CD4-positive, CD25-positive, alpha-beta regulatory T cell (primary cell): ENCODE measurements at places on chromosomes 7 and 10. TPM values are rescaled to one million over a fixed set of nuclear protein-coding genes. Genes with fewer than 3 reads are reported as not detected.
A peak's percentile ranks its signal among the peaks of the same experiment; 100 is the strongest.

Gene INSYN2A
- polyA plus RNA-seq: not detected

- DNase-seq: no peak
These were observed 188.3 kb downstream of the WDR37 start for GRCh38 chr10:1244493-1244892.

- DNase-seq: no peak
These were observed 18.1 kb downstream of the PDGFA start for GRCh38 chr7:501526-501925.

DNA sequence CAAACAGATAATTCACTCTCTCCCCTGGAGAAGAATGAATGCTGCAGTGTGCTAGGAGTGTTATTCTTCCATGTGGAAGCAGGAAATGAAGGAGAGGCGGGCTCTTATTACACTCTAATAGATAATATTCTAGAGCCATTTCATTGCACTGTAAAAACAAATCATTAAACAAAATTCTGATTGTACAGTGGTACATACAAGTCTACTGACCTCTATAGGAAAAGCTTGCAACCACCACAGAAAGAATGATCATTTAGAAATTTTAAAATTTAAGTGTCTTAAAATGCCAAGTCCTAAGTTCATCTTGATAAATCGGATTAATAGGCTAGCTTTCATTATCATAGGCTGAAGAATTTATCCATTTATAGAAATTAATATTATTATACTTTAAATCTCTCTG is 960.3 kb upstream of the LRRN3 start:
- DNase-seq: no peak

- DNase-seq: no peak
These were observed 6.6 kb downstream of the YWHAG start for GRCh38 chr7:76352193-76352592.

DNA sequence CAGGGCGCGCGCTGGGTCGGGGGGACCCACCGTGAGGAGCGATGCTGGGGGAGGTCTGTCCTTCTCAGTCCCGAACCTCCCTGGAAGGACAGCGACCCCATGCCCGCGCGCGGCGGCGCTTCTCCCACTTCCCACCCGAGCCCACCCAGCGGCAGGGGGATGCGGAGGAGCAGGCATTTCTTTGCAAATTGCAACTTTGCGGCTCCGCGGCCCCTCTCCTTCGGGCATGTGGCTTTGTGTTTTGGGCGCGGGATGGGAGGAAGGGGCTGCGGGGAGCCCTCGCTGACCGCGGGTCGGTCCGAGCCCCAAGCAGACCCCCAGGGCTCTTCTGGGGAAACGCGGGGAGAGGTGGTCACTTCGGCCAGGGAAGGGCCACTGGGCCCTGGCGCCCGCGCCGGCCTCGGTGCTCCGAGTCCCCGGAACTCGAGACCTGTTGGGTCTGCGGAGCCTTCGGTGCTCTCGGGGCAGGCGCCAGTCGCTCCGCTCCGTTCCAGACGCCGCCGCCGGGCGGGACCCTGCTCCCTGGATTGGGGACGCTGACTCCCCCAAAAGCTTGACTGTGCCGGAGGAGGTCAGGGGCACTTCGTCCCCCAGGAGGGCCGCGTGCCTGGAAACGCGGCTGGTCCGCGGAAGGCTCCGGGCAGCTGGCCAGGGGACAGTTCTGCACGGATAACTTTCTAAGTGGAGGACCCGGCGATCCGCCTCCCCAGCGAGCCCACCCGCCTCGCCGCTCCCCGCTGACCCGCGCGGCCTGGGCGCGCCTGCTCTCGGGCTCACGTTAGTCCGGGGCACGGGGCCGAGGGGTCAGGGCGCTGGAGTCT is 164.2 kb upstream of the DPP6 start:
- DNase-seq: no peak

GRCh38 chr7:28407651-28408050 is 4.7 kb upstream of the CREB5 start:
- no peak for DNase-seq

Gene UBN2
- 1.8 TPM for polyA plus RNA-seq

DNA sequence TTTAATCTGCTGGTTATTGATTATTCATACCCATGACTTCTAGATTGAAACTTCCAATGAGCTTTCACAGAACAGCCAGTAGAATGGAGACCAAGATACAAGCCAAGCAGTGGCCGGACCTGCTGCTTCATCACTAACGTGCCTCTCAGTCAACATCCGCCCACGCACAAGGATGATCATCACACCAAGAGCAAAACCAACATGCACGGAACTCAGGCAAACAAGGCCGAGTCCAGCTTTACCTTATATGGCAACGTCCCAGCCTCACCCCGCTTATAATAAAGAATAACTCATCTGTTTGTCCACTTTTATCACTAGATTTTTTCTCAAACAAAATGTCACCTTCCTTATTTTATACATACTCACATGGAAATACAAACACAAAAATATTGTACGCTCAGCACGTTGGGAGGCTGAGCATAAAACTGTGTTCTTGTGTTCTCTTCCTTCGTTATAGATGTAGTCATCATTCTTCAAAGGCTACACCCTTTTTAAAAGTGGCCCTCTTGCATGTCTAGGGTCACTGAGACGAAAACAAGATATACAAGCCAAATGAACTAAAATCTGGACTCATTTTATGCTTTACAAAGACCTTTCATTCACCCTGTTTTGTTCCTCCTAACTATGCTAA is 122.7 kb downstream of the SFMBT2 start:
- DNase-seq: no peak

DNA sequence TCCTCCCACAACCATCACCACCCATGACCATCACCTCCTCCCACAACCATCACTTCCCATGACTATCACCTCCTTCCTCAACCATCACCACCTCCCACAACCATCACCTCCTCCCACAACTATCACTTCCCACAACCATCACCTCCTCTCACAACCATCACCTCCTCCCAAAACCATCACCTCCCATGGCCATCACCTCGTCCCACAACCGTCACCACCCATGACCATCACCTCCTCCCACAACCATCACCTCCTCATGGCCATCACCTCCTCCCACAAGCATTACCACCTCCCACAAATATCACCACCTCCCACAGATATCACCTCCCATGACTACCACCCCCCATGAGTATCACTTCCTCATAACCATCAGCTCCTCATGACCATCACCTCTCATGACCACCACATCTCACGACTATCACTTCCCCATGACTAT is 52.2 kb downstream of the PDGFA start:
- no peak for DNase-seq

DNA sequence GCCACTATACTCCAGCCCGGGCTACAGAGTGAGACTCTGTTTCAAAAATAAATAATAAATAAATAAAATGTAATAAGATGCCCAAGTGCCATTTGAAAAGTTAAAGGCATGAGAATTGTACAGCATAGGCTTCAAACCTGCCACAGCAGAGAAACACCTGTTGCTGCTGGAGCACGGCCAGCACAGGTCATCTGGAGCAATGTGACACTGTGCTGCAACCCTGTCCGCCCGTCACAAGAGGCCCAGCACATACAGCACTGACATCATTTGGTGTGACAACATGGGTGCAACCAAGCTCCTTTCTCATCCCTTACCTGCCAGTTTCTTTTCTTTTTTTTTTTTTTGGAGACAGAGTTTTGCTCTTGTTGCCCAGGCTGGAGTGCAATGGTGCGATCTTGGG is 1.3 kb downstream of the RFC2 start:
- no peak for DNase-seq

Gene TFR2
- polyA plus RNA-seq: 1.2 TPM

DNA sequence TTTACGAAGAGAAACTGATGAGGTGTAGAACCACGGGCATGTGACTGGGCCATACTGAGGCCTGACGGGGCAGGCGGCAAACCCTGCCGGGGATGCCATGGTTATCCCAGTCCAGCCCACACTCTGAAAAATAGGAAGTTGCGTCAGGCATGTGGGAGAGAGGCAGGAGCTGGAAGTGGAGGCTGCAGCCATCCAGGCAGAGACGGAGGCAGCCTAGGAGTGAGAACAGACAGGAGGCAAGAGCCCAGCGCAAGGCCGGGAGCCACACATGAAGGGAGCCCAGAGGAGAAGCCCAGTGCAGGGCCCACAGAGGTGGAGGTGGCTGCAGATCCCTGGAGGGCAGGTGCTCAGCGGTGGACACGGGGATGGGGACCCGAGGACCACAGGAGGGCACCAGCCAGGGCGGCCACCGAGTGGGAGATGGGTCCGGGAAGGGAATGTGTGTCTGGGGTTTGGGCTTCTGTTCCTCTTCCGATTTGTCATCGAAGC is 175.2 kb upstream of the PPP2R2D start:
- no peak for DNase-seq

- DNase-seq: no peak
These were observed 29.1 kb upstream of the LBX1 start for GRCh38 chr10:101258179-101258885.

Gene EPHA1
- polyA plus RNA-seq: 10.3 TPM

- DNase-seq: no peak
These were observed 116.7 kb downstream of the CYP26A1 start for GRCh38 chr10:93190372-93190771.

DNA sequence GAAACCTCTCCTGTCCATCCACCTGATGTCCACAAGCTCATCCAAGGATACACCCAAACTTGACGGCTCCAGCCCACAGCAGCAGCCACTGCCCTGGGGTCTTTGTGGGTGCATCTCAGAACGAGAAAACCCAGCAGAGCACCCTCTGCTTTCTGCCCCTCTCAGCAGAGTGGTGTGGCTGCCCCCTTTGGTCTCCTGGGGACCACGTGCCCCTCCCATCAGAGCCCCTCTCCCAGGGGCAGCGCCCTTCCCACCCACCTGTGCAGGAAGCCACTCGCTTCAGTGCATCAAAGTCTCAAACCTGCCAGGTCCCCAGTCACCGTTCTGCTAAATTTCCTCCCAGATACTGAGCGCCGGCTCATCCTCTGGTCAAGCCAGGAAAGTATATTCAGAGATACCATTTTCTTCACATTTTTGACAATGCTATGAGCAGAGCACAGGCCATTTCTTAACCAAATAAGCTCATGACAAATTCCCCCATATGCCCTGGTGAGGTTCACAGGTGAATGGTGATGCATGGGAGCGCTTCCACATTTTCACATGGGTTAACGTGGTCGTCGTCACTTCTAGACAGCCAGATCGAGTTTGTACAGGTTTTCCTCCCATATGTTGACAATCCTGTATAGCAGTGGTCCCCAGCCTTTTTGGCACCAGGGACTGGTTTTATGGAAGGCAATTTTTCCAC is 32.4 kb downstream of the CAMK2B start:
- no peak for DNase-seq

Gene OPTN
- polyA plus RNA-seq: 103 TPM

- DNase-seq: no peak
These were observed 73.2 kb upstream of the CHST15 start for GRCh38 chr10:124166431-124167125.

DNA sequence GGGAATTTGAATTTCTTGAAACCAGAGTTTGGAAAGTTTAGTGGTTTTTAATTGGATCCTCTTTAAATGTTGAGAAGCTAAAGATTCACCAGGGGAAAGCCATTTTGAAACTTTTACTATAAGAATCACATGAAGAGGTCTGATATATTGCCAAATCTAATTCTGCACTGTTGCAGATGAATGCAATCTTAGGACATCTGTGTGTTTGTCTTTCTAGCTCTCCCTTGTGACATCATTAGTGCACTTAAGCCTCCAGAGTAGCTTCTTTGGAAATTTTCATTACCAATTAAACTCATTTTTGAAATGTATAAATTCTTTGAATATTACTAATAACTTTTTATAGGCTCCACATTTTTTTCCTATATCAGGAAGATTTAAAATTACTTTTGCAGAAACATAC is 160.2 kb downstream of the BICC1 start:
- DNase-seq: no peak

GRCh38 chr7:1087465-1087814 is 473 bp upstream of the GPER1 start:
- no peak for DNase-seq

GRCh38 chr10:107031931-107032699 is 132.4 kb downstream of the SORCS1 start:
- DNase-seq: no peak

- no peak for DNase-seq
These were observed 368.2 kb upstream of the SMIM30 start for GRCh38 chr7:113486548-113486947.

DNA sequence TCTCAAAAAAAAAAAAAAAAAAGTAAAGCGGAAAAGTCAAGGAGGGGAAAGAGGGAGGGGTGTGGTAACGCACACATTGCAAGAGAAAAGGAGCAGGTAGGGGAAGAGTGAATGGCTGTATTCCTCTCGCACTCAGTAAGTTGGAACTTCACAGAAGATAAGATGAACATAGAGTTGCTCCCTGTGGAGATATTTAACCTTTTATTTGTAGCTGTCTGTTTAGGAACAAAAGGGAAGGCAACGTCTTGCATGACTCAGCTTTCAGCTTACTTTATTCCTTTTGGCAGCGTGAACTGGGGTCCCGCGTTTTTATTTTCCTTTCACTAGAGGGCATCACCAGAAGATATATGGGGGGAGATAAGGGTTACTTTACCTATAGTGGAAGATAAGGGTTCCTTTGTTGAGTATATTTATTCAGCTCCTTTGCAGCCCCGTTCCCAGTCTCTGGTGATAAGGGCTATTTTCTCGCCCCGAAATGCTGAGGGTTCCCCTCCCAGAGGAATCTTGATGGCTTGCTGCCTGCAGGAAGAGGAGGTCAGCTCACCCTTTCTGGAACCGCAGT is 78.5 kb downstream of the APBB1IP start:
- DNase-seq: no peak

DNA sequence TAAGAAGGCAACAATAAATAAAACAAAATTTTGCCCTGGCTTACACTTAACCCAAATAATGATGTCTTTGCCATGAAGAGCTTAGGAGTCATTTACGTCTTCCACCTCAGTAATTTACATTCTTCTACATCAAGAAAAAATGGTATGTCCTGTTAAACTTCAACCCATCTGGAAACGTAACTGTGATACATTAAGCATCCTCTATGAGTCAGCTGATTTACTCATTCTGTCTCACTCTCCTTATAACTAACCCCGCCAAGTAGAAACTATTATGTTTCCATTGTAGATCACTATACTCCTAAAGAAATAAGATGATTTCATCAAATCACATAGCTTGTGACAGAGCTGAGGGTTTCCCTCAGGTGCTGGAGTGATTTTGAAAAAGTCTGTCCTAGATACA is 330.7 kb downstream of the CDC14C start:
- no peak for DNase-seq

GRCh38 chr10:121753726-121754476 is 155.7 kb upstream of the FGFR2 start:
- DNase-seq: peak; percentile 38

Gene EBLN1
- polyA plus RNA-seq: not detected

DNA sequence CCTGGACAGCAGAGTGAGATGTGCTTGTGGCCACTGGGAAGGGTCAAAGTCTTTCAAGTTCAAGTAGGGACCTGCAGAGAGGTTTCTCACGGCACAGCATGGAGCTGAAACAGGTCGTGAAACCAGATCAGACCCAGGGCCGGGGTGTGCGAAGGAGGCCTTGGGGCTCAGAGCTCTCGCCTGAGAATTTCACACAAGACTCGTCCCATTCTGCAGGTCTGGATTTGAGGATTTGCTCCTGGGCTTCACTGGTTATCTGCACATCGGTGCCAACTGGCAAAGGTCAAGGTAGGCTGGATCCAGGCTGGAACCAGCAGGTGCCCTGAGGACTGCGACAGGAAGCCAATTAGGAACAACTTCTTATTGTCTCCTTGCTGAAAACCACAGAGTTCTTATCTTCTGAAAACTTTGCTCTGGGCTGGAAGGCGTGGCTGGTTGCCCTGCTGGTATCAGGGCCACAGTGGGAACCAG is 24.0 kb upstream of the GTF2I start:
- DNase-seq: no peak
